ENCODE measurements at places on chromosomes 4 and X.

- DNase-seq, result no peak
Measured at GRCh38 chrX:19403696-19404095, 60.0 kb downstream of the PDHA1 start.

- DNase-seq, result no peak
Measured at GRCh38 chrX:27619975-27620374, 29.8 kb downstream of the DCAF8L2 start.

GRCh38 chrX:119266364-119266995, 30.4 kb downstream of the PGRMC1 start:
- DNase-seq, result no peak

GRCh38 chr4:182699201-182699600, 218.0 kb downstream of the DCTD start:
- no peak for DNase-seq

DNA sequence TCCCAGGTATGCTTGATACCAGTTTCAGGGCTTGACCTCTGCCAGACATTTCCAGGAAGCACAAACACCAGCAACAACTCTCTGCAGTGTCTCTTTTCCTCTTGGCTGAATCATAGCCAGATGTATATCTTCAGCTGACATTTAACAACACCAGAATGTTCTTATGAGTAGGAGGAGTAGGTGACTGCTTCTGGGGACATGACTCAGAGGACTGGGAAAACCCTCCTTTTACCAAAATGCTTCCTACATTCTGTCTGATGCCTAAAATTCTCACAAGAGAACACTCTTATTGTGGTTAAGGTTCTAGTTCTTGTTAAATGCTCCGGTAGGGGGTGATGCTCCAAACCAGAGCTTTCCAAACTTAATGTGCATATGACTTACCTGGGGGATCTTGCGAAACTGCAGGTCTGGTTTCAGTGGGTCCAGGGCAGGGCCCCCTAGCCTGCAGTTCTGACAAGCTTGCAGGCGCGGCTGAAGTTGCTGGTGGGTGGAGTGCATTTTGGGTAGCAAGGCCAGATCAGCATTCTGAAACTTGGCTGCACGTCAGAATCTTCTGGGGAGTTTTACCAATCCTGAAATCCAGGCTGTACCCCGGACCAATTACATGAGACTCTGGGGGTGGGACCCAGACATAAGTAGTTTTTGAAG, 329.3 kb upstream of the RPS6KA3 start:
- no peak for DNase-seq

- DNase-seq, result no peak
Measured at GRCh38 chr4:87601361-87601760, 7.0 kb upstream of the DSPP start.

DNA sequence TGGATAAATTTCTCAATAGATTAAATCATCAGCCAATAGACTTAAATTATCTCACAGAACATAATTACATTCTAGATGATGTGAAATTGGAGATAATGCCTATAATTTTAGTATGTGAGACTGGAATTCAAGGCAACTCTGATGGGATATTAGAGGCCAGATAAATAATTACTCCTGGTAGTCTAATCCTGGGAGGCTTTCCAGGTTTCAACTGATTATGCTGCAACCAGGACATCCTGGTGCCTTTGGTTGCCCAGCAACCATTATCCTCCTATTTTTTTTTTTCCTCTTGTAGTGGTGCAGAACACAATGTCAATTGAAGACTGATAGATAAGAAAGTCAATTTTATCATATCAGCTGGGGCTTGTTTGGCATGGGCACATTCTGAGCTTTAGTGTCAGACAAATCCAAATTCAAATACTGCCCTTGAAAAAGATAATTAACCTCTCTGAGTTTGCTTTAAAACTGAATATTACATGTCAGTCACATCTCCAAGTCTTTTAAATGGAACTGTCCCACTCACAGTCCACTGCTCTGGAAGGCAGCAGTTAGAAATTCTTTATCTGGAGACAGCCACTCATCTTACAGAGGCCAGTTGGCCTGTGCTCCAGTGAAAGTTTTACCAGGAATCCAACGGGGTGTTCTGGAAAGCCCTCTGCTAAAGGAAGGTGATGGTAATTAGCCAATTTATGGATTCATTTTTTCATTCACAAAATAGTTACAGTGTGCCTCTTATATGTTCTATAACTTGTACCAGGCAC, 95.3 kb upstream of the GUCY1A1 start:
- no peak for DNase-seq

DNA sequence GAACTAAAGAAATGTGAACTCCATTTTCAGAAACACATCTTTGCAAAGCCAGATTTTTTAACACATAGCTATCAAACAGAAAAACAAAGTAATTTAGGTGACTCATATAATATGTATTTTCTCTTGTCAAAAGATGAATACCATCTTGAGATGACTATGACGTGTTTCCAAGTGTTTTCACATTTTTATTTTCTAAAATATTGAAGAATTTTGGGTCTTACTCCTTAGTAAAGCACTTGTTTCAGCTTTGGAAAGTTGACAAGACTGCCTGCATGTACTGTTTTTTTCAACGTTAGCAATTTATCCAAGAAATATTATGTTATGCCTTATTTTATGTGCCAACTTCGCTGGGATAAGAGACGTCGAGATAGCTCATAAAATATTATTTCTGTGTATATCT, 733.9 kb upstream of the EPHA5 start:
- no peak for DNase-seq

All from stimulated activated CD4-positive, alpha-beta T cell treated with anti-CD3 and anti-CD28 coated beads, TNF-alpha, amount 100 ng/mL, for 1 hour (primary cell).